ENCODE measurements at places on chromosomes 2 and 18.
A peak's percentile ranks its signal among the peaks of the same experiment; 100 is the strongest.

DNA sequence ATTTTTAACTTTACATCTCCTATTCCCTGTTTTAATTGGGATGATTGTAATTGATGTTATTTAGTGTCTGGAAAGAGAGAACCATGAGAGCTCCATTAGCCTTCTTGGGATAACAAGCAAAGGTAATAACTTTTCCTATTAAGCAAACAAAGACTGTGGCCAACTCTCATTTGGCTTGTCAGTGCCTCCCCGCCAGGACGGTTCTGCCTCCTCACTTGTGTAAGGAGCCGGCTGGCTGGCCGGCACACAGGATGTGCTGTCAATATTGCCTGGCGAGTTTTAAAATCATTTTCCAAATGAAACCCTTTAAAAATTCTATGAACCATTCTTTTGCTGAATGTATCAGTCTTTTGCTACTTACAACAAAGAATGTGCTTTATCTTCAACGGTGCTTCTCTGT is 898.3 kb downstream of the CPS1 start:
- no peak for DNase-seq

GRCh38 chr2:70006447-70006784 is 45.0 kb upstream of the ASPRV1 start:
- DNase-seq, result no peak

DNA sequence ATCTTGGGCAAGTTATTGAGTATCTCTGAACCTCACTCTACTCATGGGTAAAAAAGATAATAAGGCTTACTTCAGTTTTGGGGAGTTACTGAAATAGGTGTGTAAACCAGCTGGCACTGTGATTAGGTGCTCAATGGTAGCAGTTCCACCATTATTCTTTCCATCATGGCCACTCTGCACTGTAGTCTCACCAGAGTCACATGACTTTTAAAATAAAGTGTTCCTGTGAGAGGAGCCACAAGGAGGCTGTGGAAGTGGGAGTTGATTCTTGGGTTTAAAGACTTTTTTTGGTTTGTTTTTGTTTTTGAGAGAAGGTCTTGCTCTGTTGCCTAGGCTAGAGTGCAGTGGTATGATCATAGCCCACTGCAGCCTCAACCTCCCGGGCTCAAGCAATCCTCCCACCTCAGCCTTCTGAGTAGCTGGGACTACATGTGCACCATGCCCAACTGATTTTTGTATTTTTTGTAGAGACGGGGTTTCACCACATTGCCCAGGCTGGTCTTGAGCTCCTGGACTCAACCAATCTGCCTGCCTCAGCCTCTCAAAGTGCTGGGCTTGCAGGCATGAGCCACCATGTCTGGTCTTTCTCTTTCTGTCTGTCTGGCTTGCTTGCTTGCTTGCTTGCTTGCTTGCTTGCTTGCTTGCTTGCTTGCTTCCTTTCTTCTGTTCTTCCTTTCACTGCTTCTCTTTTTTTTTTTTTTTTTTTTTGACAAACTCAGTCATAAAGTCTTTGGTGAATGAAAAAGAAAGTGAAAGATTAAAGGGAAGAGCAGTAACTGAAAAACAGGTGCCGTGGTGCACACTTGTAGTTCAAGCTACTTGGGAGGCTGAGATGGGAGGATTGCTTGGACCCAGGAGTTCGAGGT is 21.2 kb upstream of the ACVR1 start:
- peak; percentile 36 for DNase-seq

DNA sequence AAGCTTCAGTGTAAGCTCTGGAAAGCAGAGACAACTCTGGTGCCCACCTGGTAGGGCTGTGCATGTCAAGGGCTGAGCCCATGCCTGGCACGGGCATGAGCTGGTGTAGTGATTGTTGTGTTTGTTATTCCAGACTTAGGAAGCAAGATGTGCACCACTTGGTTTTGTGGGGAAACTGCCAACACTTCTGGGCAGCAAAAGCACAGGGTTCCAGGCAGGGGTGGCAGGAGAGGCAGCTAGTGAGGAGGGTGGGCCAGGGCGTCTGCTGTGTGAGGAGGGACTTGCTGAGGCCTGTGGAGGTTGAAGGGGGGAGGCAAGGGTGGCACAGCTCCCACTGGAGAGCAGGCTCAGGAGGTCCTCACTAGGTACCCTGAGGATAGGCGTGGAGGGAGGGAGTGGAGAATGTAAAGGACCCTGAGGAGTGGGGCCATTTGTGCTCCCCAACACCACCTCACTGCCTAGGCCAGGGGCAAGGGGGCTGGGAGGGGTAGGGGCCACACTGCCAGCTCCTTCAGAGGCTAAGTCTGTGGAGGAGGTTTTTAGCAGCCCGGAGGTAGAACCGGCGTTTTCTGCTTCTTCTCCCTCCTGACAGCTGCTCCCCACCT is 104.0 kb upstream of the POU3F3 start:
- no peak for DNase-seq

DNA sequence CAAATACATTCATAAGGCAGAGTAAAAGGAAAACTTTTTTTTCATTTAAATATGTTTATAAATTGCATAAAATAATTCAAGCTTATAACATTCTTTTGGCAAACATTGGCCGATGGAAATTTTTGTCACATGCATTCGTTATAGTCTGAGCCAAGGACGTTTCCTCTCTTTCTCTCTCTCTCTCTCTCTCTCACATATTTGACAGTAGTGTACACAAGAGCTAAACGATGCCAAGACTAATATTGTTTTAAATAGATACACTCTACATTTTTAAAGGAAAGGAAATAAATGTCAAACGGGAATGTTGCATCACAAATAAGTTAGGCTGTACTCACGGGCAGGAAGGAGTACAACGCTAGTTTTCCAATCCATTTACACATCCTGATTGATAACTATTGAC is 251.1 kb upstream of the SMIM21 start:
- no peak for DNase-seq
